ENCODE measurements at places on chromosomes 12 and 14. TPM values are rescaled to one million over a fixed set of nuclear protein-coding genes. Genes with fewer than 3 reads are reported as not detected.

DNA sequence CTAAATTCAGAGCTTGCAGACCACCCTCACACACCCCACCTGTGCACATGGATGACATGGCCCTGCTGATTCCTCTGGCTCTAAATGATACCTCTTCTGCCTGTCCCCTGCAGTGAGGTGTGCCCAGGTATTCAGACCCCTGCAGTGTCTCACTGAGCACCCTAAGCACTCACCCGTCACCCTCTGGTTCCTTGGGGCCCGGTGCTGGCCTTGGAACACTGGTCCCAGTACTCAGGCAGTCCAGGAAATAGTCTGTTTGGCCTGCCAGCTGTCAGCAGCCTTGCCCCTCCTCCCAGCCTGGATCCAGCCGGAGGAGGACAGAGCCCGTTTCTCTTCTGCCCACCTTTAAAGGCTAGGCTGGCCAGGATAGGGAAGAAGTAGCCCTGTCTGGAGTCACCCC lies 44.9 kb downstream of the ESRRB start:
- H3K27me3 ChIP-seq, result no peaks in the 10 kb centered on the region
- H3K36me3 ChIP-seq, result no peaks in the 10 kb centered on the region
- H3K4me1 ChIP-seq, result no peaks in the 10 kb centered on the region
- no peak overlapping the region for H3K4me3 ChIP-seq
- H3K27ac ChIP-seq, result no peak overlapping the region

DNA sequence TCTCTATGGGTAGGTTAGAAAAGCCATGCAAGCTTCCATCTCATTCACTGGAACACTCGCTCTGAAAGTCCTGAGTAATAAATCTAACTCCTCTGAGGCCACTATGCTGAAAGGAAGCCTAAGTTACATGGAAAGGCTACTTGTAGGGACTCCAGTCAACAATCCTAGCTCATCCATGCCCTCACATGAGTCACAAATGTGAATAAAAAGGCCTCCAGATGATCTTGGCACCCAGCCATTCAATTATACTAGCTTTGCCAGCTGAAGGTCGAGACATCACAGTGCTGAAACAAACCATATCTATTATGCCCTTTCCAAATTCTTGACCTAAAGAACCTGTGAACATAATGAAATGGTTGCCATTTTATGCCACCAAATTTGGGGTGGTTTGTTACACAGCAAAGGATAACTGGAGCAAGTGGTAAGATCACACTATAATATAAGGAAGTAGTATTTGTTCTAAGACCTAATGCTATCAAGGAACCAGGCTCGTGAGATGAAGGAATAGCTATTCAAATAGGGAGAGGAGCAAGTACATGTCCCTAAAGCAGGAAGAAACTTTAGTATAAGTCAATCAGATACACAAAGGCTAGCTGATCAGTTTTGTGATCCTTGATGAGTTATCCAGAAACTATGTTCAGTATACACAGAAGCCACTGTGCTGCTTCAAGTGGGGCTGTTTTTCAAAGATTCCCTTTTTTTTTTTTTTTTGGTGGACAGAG lies 142.1 kb downstream of the MED13L start:
- H3K36me3 ChIP-seq, result no peaks in the 10 kb centered on the region
- no peak for DNase-seq
- no peak overlapping the region for H3K27ac ChIP-seq
- no peaks in the 10 kb centered on the region for H3K27me3 ChIP-seq

GRCh38 chr14:81198651-81199050 lies 22.1 kb downstream of the GTF2A1 start:
- no peak overlapping the region for H3K27ac ChIP-seq
- no peaks in the 10 kb centered on the region for H3K27me3 ChIP-seq
- H3K36me3 ChIP-seq, result peaks cover 13% of the 10 kb centered on the region
- no peak for DNase-seq
- H3K4me3 ChIP-seq, result no peak overlapping the region

DNA sequence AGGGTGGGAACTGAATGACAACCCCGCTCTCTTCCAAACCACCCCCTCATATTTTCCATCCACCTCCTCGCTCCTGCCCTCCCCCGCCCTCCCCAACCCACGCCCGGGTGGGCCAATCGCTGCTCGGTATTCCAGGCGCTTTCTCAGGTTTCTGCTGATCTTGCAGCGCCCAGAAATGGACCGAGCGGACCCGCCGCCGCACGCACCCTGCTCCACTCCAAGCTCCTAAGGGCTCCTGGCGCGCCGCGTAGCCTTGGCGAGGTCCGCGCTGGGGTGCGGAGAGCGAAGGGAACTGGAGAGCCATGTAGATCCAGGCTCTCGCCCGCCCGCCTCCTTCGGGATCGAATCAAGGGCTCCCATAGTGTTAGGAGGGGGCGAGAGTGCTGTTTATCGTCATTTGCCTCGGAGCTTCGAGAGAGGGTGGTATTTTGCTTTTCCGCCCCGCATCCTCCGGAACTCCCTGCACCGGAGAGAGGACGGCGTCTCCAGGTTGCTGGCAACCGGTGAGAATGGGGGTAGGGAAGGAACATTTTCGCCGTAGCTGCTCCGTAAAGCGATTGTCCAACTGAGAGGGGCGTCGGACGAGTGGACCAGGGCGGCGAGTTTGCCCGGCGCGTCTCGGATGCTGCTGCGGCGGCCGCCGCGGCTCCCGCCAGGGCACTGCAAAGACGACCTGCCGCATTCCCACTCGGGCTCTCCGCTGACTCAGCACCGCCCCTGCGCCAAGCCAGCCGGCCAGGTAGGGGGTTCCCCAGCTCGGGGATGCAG lies at the start of gene KCNA1:
KCNA1 (plus strand) TSS at position 172 of the 768 bp plus-strand sequence. CDS start 1,474 bp downstream, outside the sequence.
- DNase-seq, result peak; percentile 15
- peaks cover 88% of the 10 kb centered on the region for H3K27me3 ChIP-seq
- no peaks in the 10 kb centered on the region for H3K4me1 ChIP-seq
- H3K27ac ChIP-seq, result no peak within 1 kb of the TSS
- no peaks in the 10 kb centered on the region for H3K36me3 ChIP-seq

RNASE7 gene
- not detected for total RNA-seq

TPH2 gene
- not detected for total RNA-seq

Data from lung (tissue), 17 donors.